ENCODE measurements at places on chromosomes 4 and X.

DNA sequence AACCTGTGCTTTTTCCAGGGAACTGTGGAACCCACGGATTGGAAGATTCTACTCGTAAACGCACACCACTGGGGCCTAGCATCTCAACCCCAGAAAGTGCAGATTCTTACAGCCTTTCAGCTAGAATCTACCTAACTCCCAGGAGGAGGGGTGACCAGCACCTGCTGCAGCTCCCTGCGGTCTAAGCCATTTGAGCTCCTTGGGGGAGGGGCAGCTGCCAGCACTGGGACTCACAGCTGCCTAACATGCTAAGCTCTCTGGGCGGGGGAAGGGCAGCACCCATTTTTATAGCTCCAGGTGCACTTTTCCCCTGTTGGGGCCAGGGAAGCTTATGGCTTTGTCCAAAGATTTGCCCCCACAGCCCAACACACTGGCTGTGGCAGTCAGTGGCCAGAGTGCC lies 595.7 kb upstream of the EPHA5 start:
- no peak for DNase-seq

GRCh38 chr4:152540941-152541340 lies 5.0 kb upstream of the FBXW7 start:
- no peak for DNase-seq

DNA sequence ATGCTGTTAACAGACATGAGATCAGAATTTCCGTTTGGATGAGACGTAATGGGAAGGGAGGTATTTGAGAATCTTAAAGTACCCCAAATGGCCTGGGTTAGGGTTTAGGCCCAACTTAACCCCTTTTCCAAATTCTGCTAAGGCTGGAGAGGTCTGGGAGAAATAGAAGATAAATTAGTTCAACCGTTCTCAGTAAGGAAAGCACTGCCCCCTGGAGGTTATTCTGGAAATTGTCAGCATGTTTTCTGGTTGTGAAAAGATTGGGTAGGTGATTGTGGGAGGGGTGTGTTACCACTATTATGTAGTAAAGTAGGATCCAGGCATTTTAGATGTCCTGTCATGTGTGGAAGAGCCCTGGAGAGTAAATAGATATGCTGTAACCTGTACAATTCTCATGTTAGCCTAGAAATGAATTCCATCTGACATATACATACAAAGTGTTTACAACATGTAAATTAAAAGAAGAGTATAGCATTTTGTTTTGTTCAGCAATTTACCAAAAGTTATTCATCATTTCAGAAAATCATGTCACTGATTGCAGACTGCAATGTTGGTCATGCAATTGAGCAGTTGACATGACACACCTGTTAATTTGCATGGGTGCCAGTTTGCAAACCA lies 26.8 kb upstream of the GRXCR1 start:
- DNase-seq, result peak; percentile 43

- peak; percentile 21 for DNase-seq
Measured at GRCh38 chrX:130665263-130665662, 237.7 kb downstream of the ENOX2 start.

DNA sequence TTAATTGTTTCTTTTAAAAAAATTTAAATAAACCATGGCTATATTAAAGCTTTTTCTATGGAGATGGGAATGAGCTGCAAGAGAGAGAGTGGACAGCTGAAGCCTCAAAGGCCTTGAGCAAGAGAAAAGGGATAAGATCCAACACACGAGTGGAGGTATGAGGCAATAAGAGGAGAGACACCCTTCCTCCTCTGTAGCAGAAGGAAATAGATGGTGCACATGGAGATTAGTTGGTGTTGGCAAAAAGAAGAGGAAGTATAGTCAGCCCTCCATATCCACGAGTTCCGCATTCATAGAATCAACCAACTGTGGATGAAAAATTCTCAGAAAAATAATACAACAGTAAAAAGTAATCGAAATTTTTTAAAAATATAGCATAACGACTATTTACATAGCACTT lies 3.2 kb downstream of the CXorf38 start:
- DNase-seq, result no peak

DNA sequence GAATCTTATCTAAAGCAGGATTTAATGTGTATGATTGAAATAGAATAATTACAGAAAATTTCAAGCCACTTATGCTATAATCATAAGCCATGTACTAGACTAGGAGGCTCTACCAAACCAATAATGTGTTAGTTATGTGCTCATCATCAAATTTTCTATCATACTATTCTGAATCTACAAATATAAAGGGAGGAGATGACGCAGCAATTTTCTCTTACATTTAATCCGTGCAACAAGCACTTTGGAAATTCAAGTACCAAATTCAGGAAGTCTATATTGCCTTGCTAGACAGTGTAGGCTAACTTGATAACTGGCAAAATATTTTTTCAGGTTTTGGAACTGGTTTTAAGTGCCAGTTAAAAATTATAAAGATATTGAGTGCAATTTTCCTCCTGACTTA lies 283.5 kb downstream of the C4orf33 start:
- DNase-seq, result no peak

- no peak for DNase-seq
Measured at GRCh38 chrX:129983575-129984110, 1.2 kb downstream of the BCORL1 start.

- no peak for DNase-seq
Measured at GRCh38 chr4:119629142-119629471, 503 bp upstream of the PDE5A start.

DNA sequence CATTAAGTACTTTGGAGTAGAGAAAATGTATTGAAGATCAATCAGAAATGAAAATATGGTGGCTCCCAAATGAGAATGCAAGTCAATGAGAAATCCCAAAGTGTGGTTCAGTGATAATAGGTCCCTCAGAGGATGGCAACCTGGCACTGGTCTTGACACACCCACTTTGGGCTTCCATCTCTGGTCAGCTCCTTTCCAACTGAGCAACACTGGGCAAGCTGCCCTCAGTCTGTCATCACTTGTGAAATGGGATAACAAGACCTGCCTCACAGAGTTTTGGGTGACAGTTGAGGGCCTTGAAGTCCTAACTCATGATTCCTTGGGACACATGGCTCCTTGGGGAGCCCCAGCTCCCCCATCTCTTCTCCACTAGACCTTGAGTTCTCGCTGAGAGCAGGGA lies 29.0 kb upstream of the MAMLD1 start:
- DNase-seq, result no peak

- no peak for DNase-seq
Measured at GRCh38 chr4:24973747-24974601, 56.8 kb downstream of the LGI2 start.

GRCh38 chr4:101321481-101322042 lies 25.8 kb downstream of the PPP3CA start:
- DNase-seq, result no peak

DNA sequence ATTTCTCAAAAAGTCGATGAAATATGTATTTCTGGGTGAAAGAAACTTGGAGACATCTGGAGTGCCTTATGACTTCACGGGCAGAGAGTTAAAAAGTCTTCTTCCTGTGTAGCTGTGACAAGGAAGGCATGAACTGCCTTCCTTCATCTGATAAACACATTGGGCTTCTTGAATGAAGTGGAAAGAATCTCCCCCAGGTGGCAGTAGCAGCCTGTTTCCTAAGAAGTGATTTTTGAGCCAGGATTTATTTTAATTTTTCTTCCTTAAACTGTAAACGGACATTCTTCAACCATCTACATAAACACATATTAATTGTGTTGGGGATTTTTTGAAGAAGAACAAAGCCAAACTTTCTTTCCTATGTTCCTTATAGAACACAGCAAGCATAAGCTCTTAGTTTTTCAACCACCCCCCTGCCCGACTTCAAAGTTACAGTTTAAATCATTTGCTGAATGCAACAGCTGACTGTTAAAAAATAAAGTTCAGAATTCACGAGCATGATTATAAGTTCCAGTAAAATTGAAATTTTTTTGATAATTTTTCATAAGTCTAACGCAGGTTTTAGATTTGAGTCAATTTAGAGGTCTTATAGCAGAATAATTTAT lies 980 bp upstream of the GIMD1 start:
- DNase-seq, result peak; percentile 45

- no peak for DNase-seq
Measured at GRCh38 chr4:143586080-143586479, 72.6 kb downstream of the SMARCA5 start.

- no peak for DNase-seq
Measured at GRCh38 chrX:139930401-139930800, 2.5 kb downstream of the ATP11C start.

GRCh38 chr4:145984563-145984962 lies 45.9 kb upstream of the ZNF827 start:
- no peak for DNase-seq

- DNase-seq, result peak; percentile 45
Measured at GRCh38 chr4:73964862-73965611, 16.8 kb downstream of the PF4 start.

GRCh38 chrX:84362184-84362838 lies 139.9 kb downstream of the HDX start:
- DNase-seq, result no peak

DNA sequence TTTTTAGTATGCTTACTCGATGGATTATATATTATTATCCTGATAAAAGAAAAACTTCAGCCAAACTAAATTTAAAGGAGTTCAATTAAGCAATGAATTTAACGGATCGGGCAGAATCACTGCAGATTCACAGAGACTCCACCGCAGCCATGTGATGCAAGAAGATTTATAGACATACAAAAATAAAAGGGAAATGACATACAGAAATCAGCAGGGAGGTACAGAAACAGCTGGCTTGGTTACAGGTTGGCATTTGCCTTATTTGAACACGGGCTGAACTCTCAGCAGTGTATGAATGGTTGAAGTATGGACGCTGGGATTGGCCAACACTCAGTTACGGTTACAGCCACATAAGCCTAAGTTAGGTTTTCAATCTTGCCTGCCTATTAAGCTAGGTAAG lies 35.4 kb upstream of the DHRSX start:
- DNase-seq, result no peak

DNA sequence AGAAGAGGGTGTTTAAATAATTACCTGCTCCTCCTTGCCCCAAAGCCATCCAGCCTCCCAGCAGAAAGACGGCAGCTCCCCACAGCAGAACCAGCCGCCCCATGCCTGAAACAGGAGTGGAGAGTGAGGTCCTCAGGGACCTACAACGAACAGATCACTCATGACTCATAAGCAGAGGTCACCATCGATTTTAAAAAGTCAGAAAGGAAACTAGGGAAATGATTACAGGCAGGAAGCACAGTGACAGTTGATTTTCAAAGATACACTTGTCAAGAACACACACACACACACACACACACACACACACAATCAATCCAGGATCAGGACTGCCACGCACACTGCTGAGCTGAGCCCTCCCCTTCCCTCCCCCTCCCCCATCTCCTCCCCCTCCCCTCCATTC lies at the start of gene CRLF2:
TSS of gene CRLF2 (minus strand) at position 118 of the 400 bp plus-strand sequence. CDS start at position 103, 15 bp downstream.
- no peak for DNase-seq

- no peak for DNase-seq
Measured at GRCh38 chr4:127103681-127104115, 529.1 kb upstream of the INTU start.
